ENCODE measurements at places on chromosomes 4 and X. TPM values are rescaled to one million over a fixed set of nuclear protein-coding genes. Genes with fewer than 3 reads are reported as not detected.

CSN1S1 gene
- not detected for total RNA-seq

POU4F2 gene
- not detected for total RNA-seq

CFAP47 gene
- 0.10 TPM for total RNA-seq

LNX1 gene
- total RNA-seq = 10.7 TPM

DAPP1 gene
- 10.5 TPM for total RNA-seq

FATE1 gene
- 0.51 TPM for total RNA-seq

AMBN gene
- not detected for total RNA-seq

BTC gene
- 32.9 TPM for total RNA-seq

DNA sequence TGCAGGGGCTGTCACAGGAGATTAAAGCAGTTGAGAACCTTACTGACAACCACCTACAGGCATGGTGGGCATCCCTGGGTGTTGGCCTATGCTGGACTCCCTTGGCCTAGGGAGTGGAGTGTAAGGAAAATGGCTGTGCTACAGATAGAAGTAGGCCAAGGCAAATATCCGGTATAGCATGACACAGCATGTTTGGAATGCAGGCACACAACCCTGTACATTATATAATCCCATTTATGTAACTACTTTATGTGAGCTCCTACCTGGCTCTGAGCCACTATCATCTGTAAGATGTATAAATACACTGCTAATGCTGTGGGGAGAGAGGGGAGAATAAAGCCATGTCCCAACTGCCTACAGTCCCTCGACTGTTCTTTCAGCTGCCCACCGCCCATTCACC is 38.7 kb upstream of the KCTD8 start:
- DNase-seq = no peak

DNA sequence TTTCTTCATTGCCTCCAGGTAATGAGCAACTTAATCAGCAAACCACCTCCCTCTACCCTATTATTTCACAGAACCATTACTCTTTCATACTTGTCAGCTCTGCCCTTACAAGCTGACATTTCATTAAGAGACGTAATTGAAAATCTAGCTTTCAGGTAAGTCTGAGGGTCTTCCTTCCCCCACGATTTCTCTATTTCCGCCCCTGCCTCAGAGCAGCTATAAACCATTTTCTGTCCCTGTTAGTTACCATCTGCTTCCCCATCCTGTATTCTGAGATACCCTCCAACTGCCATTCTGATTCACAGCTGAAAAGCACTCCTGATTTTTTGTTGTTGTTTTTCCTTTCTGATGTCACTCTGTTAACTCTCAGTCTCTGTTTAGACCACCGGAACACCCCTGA is 37.1 kb downstream of the SH3RF1 start:
- no peak for DNase-seq

DNA sequence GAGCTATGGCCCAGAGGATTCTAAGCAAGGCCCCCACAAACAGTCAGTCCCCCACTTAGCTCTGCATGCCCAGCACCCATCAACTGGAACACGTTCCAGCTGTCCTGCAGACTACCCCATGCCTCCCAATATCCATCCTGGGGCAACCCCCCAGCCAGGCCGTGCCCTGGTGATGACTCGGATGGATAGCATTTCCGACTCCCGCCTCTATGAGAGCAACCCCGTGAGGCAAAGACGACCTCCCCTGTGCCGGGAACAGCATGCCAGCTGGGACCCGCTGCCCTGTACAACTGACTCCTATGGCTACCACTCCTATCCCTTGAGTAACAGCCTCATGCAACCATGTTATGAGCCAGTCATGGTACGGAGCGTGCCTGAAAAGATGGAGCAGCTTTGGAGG is 32.0 kb downstream of the LAS1L start:
- DNase-seq = no peak

- DNase-seq = no peak
Observed at GRCh38 chr4:134174271-134174670, 27.3 kb downstream of the PABPC4L start.

GRCh38 chrX:115183980-115184379 is 5.2 kb upstream of the RBMXL3 start:
- no peak for DNase-seq

DNA sequence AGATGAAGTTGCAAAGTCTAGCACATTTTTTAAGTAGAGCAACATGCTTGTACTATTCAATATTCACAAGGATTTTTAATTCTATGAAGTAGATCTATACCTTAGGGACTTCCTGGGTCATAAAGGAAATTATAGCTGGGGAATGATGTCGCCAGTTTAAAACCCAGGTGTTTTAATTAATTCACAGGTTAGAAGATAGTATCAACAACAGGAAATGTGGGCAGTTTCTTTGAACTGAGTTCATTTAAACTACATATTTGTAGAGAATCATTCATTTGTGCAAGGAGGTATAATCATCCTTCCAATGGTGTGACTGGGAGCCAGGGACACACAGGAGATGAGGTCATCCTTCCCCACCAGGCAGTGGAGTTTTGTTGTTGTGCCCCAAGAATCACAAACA is 181.3 kb upstream of the KLF3 start:
- no peak for DNase-seq

GRCh38 chr4:181504924-181505323 is 738.3 kb upstream of the TENM3 start:
- DNase-seq = no peak

GRCh38 chr4:103092245-103092644 is 7.4 kb downstream of the BDH2 start:
- DNase-seq = no peak

GRCh38 chr4:11585506-11585905 is 156.8 kb upstream of the HS3ST1 start:
- no peak for DNase-seq

GRCh38 chr4:86091201-86091600 is 268.7 kb downstream of the MAPK10 start:
- no peak for DNase-seq
